Right lobe of liver (tissue), 6 donors: ENCODE measurements at places on chromosomes 6 and 20. TPM values are rescaled to one million over a fixed set of nuclear protein-coding genes. Genes with fewer than 3 reads are reported as not detected.
A peak's percentile ranks its signal among the peaks of the same experiment; 100 is the strongest.

The STK35 gene
- 7.1 TPM for total RNA-seq

DNA sequence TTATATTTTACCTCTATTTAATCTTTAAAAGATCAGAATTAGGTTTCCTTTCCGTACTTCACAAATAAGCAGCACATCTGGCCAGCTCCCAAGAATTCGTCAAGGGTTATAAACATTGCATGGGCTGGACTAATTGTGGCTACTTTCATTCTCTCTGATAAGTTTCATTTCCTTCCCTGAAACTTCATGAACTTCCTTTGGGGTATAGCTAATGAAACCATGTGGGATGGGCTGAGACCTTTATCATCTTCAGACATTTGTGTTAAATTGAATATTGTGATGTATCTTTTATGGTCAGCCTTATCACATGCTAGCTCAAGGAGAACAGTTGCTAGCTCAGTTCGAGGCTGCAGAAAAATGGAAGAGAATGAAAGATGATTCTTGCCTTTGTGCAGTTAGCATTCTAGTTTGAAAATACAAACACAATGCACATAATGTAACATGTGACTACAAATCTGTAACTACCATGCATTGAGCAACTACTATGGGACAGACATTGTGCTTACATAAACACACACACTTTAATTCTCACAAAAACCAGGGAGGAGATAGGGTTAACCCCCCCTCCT is 1.7 kb upstream of the GMPR start:
- no peak overlapping the region for H3K4me3 ChIP-seq
- no peaks in the 10 kb centered on the region for H3K27me3 ChIP-seq
- H3K4me1 ChIP-seq, result no peaks in the 10 kb centered on the region

- peaks cover 11% of the 10 kb centered on the region for H3K4me1 ChIP-seq
- no peaks in the 10 kb centered on the region for H3K27me3 ChIP-seq
- no peak overlapping the region for H3K27ac ChIP-seq
- no peak overlapping the region for H3K4me3 ChIP-seq
- H3K36me3 ChIP-seq, result peaks cover 14% of the 10 kb centered on the region
Measured at GRCh38 chr6:89776583-89777233, 42.9 kb downstream of the MDN1 start.

DNA sequence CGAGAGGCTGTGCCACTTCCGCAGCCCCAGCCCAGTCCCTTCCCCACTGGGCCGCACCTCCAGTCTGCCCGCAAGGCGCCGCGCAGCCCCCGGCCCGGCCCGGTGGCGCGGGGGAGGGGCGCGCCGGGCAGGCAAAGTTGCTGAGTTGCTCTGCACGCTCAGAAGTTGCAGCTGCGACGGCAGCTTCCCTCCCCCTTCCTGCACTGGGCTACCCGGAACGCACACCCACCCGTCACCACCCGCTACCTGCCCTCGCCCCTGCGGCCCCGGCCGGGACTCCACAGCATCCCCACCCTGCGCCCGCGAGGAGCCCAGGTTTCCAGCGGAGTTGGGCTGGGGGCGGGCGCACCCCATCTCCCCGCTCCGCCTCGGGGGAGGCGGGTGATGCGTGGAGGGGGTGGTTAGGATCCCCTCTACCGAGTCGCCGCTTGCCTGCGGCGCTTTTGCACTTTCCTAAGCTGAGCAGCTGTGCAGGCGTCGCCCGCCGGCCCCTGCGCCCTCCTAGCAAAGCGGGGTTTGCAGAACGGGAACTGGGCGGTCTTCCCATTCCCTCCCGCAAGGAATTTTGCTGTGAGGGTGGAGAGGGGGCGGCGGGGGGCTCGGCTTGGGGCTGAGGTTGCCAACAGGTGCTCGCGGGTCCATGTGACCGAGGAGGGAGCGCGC is 55.9 kb upstream of the RREB1 start:
- no peaks in the 10 kb centered on the region for H3K36me3 ChIP-seq
- no peaks in the 10 kb centered on the region for H3K27me3 ChIP-seq
- H3K4me3 ChIP-seq, result peak overlapping the region; percentile 59
- DNase-seq, result peak; percentile 67
- H3K27ac ChIP-seq, result peak overlapping the region; percentile 65

The HLA-DPA1 gene
- total RNA-seq, result 22.6 TPM

GRCh38 chr20:44137266-44137801 is 49.7 kb downstream of the JPH2 start:
- no peak overlapping the region for H3K27ac ChIP-seq
- H3K4me3 ChIP-seq, result no peak overlapping the region
- no peak for DNase-seq
- H3K27me3 ChIP-seq, result no peaks in the 10 kb centered on the region

DNA sequence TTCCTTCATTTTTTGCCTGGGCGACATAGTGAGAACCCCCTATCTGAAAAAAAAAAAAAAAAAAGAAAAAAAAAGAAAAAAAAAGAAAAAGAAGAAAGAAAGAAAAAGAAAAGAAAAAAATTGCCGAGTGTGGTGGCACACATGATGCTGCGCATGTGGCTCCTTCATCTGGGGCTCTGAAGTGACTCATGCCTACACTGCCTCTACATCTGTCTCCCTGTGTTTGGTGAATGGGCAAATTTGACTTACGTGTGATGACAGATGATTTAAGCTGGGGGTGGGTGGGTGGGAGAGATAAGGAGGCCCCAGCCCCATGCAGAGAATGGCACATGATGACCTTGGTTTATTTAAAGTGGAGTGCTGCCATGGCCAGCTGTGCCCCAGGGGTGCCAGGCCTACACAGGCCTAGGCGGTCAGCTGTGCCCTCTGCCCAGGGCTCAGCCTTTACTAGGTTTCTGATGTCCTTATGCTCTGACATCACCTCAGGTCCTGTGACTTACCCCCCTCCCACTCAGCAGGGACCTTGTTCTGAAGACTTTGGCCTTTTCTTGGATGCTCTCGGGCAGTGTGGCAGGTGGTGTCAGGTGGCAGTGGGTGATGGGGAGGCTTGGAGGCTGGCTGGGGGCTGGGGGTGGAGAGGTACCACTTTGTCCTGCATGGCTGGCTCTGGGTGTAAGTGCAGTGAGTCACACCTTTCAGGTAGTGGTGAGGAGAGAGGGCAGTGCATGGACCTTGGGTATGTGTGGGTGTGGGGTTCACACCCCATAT is 41.1 kb downstream of the VEGFA start:
- H3K27me3 ChIP-seq, result no peaks in the 10 kb centered on the region
- H3K36me3 ChIP-seq, result no peaks in the 10 kb centered on the region
- peaks cover 29% of the 10 kb centered on the region for H3K4me1 ChIP-seq
- DNase-seq, result no peak
- no peak overlapping the region for H3K27ac ChIP-seq

The RIPPLY2 gene
- not detected for total RNA-seq

GRCh38 chr6:74757813-74758212 is 448.0 kb downstream of the COL12A1 start:
- no peaks in the 10 kb centered on the region for H3K36me3 ChIP-seq
- no peak overlapping the region for H3K4me3 ChIP-seq
- no peaks in the 10 kb centered on the region for H3K4me1 ChIP-seq

DNA sequence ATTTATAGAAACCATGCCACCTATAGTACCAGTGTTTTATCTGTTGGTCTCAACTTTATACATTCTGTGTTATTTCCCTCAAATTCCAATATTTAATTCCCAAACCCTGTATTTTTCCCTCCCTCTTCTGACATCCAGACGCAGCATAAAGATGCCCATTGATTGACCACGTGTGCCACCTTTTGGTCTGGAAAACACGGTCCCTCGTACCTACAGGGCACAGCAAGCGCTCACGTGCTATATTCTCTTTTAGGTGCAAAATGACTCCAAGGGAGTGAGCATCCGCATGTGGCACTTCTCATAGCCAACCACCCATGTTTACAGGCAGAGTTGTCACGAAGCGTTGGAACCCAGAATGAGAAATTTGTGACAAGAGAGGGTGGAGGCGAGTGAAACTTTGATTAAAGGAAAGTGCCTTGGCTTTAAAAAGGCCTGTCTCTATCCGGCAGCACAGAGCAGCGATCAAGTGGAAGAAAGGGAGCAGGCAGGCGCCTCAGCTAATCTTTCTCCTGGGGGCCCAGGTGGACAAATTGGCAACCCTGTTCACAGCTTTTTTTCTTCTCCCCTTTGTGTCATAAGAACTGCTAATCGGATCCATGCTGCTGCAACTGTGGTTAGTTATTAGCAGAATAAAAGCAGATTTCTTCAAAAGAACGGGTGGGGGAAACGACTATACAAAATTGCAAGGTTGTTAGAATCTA is 225.9 kb downstream of the TMEM242 start:
- no peaks in the 10 kb centered on the region for H3K4me1 ChIP-seq
- no peak overlapping the region for H3K27ac ChIP-seq
- H3K36me3 ChIP-seq, result no peaks in the 10 kb centered on the region

GRCh38 chr6:56403745-56404144 is 156.4 kb upstream of the COL21A1 start:
- no peak overlapping the region for H3K4me3 ChIP-seq
- H3K27me3 ChIP-seq, result no peaks in the 10 kb centered on the region
- no peak overlapping the region for H3K27ac ChIP-seq
- H3K4me1 ChIP-seq, result no peaks in the 10 kb centered on the region
- no peak for DNase-seq
- no peaks in the 10 kb centered on the region for H3K36me3 ChIP-seq

- H3K4me3 ChIP-seq, result no peak overlapping the region
- no peaks in the 10 kb centered on the region for H3K27me3 ChIP-seq
- no peaks in the 10 kb centered on the region for H3K36me3 ChIP-seq
- no peak overlapping the region for H3K27ac ChIP-seq
Measured at GRCh38 chr6:159067334-159067733, 22.5 kb upstream of the TAGAP start.

The AKAP12 gene
- 2.1 TPM for total RNA-seq

- no peak overlapping the region for H3K27ac ChIP-seq
- no peak overlapping the region for H3K4me3 ChIP-seq
Measured at GRCh38 chr20:54713727-54714126, 238.3 kb downstream of the DOK5 start.

GRCh38 chr6:11425431-11425871 is 112.1 kb upstream of the TMEM170B start:
- H3K27ac ChIP-seq, result no peak overlapping the region
- no peaks in the 10 kb centered on the region for H3K36me3 ChIP-seq
- no peaks in the 10 kb centered on the region for H3K4me1 ChIP-seq
- H3K4me3 ChIP-seq, result no peak overlapping the region
- no peaks in the 10 kb centered on the region for H3K27me3 ChIP-seq

GRCh38 chr6:11368264-11368663 is 135.8 kb upstream of the NEDD9 start:
- H3K4me3 ChIP-seq, result no peak overlapping the region
- no peaks in the 10 kb centered on the region for H3K27me3 ChIP-seq
- H3K36me3 ChIP-seq, result no peaks in the 10 kb centered on the region
- DNase-seq, result no peak
- no peaks in the 10 kb centered on the region for H3K4me1 ChIP-seq

DNA sequence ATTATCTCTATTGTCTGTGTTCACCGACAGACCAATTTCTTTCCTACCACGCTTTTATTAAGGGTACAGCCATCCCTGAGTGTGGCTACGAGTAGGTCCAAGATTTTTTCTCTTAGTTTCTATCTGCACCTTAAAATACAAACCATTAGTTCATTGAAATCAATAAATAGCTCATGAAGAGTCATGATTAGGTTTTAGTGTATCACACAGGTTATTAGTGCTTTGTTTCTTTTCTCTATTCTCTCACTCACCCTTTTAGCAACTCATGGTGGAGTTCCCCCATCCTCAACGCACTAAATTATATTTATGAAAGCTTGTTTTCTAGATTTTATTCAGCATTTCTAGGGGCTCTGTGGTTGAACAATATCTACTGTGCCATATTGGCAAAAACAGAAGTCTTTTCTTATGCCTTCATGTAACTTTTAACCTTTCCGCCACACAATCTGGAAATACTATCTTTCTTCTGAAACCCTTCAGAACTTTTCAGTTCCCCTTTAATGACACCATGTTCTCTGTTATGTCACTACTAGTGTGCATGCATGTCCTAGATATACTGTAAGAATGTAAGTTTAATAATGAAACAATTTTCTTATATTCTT is 128.2 kb upstream of the LAMA2 start:
- H3K4me3 ChIP-seq, result no peak overlapping the region
- no peaks in the 10 kb centered on the region for H3K4me1 ChIP-seq
- no peaks in the 10 kb centered on the region for H3K36me3 ChIP-seq
- no peaks in the 10 kb centered on the region for H3K27me3 ChIP-seq
- DNase-seq, result no peak

- no peaks in the 10 kb centered on the region for H3K27me3 ChIP-seq
- H3K4me3 ChIP-seq, result no peak overlapping the region
- H3K4me1 ChIP-seq, result no peaks in the 10 kb centered on the region
- H3K36me3 ChIP-seq, result no peaks in the 10 kb centered on the region
- DNase-seq, result no peak
Measured at GRCh38 chr20:47389867-47390347, 33.4 kb upstream of the ZMYND8 start.

GRCh38 chr6:139762587-139763031 is 388.2 kb upstream of the CITED2 start:
- no peak for DNase-seq
- H3K4me3 ChIP-seq, result no peak overlapping the region
- H3K36me3 ChIP-seq, result no peaks in the 10 kb centered on the region
- H3K27me3 ChIP-seq, result no peaks in the 10 kb centered on the region
- no peak overlapping the region for H3K27ac ChIP-seq

DNA sequence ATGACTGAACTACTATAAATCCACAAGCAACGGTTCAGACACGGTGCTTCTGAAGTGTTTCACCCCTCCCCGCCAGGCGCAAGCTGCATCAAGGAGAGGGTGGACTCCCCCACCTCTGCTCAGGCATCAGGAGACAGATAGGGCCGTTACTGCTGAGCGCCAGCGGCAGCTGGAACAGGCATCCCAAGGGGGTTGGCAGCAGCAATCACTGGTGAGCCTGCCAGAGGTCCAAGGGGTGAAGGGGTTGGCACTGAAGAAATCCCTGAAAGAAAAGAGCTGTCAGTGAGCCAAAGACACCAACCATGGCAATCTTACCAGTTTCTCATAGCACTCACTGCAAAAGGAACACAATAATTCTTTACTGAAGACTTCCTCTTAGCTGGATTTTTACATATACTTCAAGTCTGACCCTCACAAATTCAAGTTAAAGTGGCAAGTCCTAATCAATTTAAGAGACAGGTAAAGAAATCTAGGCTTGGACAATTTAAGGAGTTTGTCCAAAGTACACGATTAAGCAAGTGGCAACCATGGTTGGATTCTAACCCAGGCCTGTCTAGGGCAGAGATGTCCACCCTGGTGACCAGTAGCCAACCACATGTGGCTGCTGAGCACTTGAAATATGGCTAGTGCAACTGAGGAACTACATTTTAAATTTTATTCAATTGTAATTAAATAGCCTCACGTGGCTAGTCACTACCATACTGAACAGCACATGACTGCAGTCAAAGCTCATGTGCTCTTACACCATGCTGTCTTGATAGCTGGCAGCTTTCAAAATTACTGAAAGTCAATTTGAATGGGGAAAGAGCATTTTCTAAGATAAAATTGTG is 21.7 kb upstream of the TBC1D20 start:
- no peak overlapping the region for H3K4me3 ChIP-seq
- H3K27ac ChIP-seq, result no peak overlapping the region
- peak; percentile 63 for DNase-seq

GRCh38 chr6:34145161-34146020 is 496 bp downstream of the GRM4 start:
- no peak for DNase-seq
- no peaks in the 10 kb centered on the region for H3K36me3 ChIP-seq
- H3K27me3 ChIP-seq, result peaks cover 28% of the 10 kb centered on the region
- no peak overlapping the region for H3K27ac ChIP-seq
- peaks cover 16% of the 10 kb centered on the region for H3K4me1 ChIP-seq

The RHAG gene
- total RNA-seq, result 0.98 TPM
